ENCODE measurements at places on chromosomes 13 and 19. TPM values are rescaled to one million over a fixed set of nuclear protein-coding genes. Genes with fewer than 3 reads are reported as not detected.
A peak's percentile ranks its signal among the peaks of the same experiment; 100 is the strongest.

Gene SKA3
- total RNA-seq = 16.2 TPM

Gene OSCAR
- not detected for total RNA-seq

Gene SYNGR4
- not detected for total RNA-seq

Gene ZNF587B
- 24.9 TPM for total RNA-seq

Gene CGB1
- total RNA-seq = not detected

Gene CLIP3
- total RNA-seq = 16.2 TPM

Gene MYO16
- total RNA-seq = 2.3 TPM

Gene TTYH1
- 144 TPM for total RNA-seq

- DNase-seq = no peak
- H3K27ac ChIP-seq = no peak overlapping the region
- H3K27me3 ChIP-seq = no peaks in the 10 kb centered on the region
- H3K4me3 ChIP-seq = no peak overlapping the region
Measured at GRCh38 chr13:91546900-91547299, 148.5 kb downstream of the GPC5 start.

GRCh38 chr13:58933475-58933874 is 1230.3 kb downstream of the DIAPH3 start:
- H3K4me1 ChIP-seq = no peaks in the 10 kb centered on the region
- DNase-seq = no peak
- no peak overlapping the region for H3K27ac ChIP-seq
- H3K36me3 ChIP-seq = no peaks in the 10 kb centered on the region
- H3K27me3 ChIP-seq = no peaks in the 10 kb centered on the region

DNA sequence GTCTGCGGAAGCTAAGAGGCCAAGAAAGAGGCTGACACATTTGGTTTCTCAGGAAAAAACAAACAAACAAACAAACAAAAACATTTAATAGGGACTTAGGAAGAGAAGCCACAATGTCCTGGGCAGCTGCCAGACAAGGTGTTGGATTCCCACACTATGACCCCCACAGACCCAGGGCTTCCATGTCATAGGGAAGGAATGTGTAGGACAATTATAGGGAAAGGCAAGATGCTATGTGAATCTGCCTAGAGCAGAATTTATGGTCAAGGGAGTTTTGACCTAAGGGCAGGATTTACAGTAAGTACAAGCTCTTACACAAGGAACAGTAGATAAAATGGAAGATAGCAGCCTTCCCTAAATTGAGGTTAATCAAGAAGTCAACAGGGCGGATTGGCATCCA is 9.1 kb upstream of the CDADC1 start:
- no peaks in the 10 kb centered on the region for H3K27me3 ChIP-seq
- H3K36me3 ChIP-seq = no peaks in the 10 kb centered on the region
- H3K4me1 ChIP-seq = peaks cover 4% of the 10 kb centered on the region
- no peak overlapping the region for H3K27ac ChIP-seq

DNA sequence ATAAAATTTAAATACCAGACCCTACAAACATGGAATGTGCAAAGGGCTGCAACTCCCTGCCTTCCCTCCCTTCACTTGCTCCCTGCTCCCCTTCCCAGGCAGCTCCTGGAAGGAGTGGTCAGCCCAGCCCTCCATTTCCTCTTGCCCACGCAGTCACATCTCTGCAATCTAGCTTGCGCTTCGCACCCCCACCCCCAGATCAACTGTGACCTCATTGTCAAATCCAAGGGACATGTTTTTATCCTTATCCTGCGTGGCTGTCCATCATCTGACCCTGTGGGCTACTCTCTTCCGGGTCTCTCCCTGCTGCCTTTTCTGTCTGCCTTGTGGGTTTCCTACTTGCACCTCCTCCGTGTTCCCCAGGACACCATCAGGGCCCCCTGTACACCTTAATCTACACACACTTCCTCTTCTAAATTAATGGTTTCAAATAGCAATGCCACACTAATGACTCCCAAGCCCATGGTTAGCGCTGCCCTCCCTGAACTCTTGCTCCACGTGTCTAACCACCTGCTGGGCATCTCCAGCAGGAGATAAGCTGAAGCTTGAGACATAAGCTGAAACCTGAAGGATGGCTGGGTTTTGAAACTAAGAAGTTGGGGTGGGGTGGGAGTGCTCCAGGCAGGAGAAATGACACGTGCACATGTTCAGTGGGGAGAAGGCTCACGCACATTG is 118.3 kb downstream of the USP12 start:
- H3K4me1 ChIP-seq = peaks cover 6% of the 10 kb centered on the region
- no peak for DNase-seq
- H3K27me3 ChIP-seq = no peaks in the 10 kb centered on the region
- H3K36me3 ChIP-seq = no peaks in the 10 kb centered on the region

DNA sequence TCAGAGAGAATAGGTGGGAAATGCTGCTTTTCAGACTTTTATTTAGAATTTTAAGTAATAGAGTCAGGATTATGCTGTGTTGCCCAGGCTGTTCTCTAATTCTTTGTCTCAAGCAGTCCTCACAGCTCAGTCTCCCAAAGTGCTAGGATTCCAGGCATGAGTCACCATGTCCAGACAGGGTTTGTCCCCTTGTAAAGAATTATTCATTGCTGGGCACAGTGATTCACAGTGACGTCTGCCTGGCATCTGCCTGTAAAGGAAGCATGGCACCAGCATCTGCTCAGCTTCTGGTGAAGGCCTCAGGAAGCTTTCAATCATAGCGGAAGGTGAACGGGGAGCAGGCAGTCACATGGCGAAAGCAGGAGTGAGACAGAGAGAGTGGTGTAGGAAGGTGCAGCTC is 17.7 kb downstream of the ZNF763 start:
- H3K4me1 ChIP-seq = peaks cover under 1% of the 10 kb centered on the region
- peaks cover 34% of the 10 kb centered on the region for H3K36me3 ChIP-seq
- no peaks in the 10 kb centered on the region for H3K27me3 ChIP-seq
- no peak for DNase-seq
- no peak overlapping the region for H3K27ac ChIP-seq
- no peak overlapping the region for H3K4me3 ChIP-seq

DNA sequence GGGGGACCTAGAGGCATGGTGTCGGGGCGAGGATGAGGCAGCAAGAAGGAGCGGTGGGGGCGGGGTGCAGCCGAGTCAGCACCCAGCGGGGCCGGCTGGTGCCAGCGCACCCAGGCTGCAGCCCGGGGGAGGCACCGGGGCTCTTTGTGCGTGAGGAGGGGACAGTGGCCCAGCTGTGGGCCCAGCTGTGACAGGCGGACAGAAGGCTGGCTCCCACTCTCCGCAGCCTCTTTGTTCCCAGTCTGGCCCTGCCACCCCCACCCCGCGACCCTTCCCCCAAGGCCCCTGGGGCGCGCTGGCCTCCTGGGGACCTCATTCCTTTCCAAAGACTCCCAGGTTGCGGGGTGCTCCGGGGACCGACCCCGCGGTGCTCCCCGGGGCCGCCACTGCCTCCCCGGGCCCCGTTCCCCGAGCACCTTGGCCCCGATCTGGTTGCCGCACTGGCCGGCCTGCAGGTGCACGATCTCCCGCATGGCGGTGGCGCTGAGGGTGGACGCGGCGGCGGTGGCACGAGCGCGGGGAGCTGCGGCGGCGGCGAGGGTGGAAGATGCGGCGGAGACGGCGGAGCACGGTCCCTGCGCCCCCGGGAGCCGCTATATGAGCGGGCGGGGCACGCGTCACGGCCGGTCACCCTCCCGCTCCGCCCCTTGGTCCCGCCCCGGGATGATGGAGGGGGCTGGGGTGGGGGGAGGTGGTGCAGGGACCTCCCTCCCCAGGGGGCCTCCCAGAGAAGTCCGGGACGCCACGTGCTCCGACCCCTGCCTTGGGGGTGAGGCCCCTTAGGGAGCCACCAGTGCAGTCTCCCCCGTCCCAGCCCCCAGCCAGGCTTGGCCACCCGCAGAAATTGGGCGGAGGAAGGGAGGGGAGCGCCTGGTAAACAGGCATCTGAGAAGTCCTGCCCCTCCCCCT is at the start of gene TUBB4A:
TUBB4A (minus strand) TSS at position 570 of the 909 bp plus-strand sequence; CDS start at position 473, 97 bp downstream.
- peak; percentile 39 for DNase-seq
- H3K27ac ChIP-seq = peak within 1 kb of the TSS; percentile 81
- peaks cover 5% of the 10 kb centered on the region for H3K4me1 ChIP-seq
- peaks cover 3% of the 10 kb centered on the region for H3K27me3 ChIP-seq
- H3K36me3 ChIP-seq = peaks cover 11% of the 10 kb centered on the region

DNA sequence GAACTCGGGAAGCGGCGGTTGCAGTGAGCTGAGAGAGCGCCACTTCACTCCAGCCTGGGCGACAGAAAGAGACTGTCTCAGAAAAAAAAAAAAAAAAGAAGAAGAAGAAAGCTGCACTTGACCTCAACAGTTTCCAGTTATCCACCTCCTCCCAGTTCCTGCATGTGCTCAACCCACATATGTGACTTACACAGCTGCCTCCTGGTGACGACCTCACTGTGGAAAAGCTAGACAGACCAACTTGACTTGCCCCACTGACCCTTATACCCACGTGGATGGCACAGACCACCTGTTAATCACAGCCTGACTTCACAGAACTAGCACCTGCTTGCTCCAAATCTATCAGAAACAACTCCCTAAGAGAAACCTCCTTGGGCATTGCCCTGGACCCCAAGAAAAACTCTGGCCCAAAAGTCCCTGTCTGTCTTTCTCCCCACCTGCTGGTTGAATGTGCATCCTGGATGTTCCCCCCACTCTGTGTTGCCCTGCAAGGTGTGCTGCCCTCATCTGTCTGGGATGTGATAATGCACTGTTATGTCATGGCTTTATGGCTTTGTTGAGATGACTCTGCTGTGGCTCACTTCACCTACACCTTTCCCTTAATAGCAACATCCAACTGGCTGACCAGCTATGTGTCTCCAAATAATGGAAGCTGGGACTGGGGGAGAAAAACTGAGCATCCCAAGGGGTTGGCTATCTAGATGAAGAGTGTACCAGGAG is 2.8 kb downstream of the ZNF20 start:
- peak overlapping the region; percentile 55 for H3K4me3 ChIP-seq
- H3K36me3 ChIP-seq = peaks cover 73% of the 10 kb centered on the region
- peaks cover 18% of the 10 kb centered on the region for H3K4me1 ChIP-seq
- peak overlapping the region; percentile 95 for H3K27ac ChIP-seq
- H3K27me3 ChIP-seq = no peaks in the 10 kb centered on the region

DNA sequence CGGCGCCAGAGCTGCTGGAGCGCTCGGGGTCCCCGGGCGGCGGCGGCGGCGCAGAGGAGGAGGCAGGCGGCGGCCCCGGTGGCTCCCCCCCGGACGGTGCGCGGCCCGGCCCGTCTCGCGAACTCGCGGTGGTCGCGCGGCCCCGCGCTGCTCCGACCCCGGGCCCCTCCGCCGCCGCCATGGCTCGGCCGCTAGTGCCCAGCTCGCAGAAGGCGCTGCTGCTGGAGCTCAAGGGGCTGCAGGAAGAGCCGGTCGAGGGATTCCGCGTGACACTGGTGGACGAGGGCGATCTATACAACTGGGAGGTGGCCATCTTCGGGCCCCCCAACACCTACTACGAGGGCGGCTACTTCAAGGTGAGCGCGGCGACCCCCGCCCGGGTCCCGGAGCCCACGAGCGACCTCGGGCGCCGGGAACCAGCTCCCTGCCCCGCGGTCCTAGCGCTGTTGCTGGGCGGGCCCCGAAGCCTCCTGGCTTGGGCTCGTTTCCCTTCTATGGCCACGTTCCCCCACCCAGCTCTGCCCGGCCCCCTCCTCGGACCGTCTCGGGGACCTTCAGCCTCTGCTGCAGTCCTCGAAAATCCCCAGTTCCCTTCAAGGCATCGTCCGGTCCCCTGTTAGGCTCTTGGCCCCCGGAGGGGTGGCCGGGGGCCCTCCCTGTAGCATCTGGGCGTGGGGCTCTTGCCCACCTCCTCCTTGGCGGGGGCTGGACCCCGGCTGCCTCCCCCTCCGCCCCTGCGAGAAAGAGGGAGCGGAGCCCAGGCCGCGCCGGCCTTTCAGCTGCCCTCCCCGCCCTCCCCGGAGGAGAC is at the start of gene CDC34:
CDC34 (plus strand) TSS at position 8 of the 808 bp plus-strand sequence; CDS start at position 180, 172 bp downstream.
- no peak for DNase-seq
- H3K36me3 ChIP-seq = no peaks in the 10 kb centered on the region

DNA sequence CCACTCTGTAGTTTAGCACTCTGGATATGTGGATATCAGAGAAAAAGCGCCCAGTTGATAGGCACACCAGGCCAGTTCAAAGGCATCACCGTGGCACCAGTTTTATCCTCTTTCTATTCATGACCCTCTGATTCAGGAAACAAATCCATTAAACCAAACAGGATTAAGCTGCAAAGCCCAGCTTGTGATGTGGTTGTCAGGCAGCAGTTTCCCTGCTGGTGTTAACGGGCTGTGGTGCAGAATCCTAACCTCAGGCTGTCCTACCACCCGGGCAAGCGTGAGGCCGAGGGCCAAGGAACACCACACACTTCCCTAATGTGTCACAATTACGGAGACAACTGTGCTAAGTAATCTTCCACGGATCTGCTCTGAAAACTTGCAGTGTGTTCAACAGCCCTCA is 209.1 kb downstream of the OLFM4 start:
- H3K27ac ChIP-seq = no peak overlapping the region
- H3K27me3 ChIP-seq = peaks cover 43% of the 10 kb centered on the region
- H3K4me3 ChIP-seq = no peak overlapping the region
- H3K36me3 ChIP-seq = no peaks in the 10 kb centered on the region
- peaks cover 3% of the 10 kb centered on the region for H3K4me1 ChIP-seq

DNA sequence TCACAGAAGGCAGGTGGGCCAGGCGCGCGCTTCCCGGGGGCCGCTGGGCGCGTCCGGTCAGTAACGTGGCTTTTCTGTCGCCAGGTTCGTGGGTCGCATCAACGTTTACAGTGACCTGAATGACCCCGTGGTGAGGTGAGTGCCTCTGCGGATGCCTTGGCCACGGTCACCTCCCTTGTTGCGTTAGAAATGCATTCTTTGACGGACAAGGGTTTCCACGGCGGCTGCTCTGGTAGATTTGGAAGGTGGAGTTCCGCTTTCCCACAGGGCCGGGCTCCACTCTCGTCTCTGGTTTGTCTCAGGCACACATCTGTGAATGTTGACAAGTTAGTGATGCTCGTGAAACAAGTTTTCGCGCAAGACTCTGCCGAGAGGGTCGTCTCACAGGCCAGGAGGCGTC is 130.0 kb downstream of the ATP11A start:
- no peaks in the 10 kb centered on the region for H3K27me3 ChIP-seq
- H3K4me1 ChIP-seq = peaks cover 5% of the 10 kb centered on the region
- DNase-seq = no peak
- H3K36me3 ChIP-seq = peaks cover 50% of the 10 kb centered on the region

DNA sequence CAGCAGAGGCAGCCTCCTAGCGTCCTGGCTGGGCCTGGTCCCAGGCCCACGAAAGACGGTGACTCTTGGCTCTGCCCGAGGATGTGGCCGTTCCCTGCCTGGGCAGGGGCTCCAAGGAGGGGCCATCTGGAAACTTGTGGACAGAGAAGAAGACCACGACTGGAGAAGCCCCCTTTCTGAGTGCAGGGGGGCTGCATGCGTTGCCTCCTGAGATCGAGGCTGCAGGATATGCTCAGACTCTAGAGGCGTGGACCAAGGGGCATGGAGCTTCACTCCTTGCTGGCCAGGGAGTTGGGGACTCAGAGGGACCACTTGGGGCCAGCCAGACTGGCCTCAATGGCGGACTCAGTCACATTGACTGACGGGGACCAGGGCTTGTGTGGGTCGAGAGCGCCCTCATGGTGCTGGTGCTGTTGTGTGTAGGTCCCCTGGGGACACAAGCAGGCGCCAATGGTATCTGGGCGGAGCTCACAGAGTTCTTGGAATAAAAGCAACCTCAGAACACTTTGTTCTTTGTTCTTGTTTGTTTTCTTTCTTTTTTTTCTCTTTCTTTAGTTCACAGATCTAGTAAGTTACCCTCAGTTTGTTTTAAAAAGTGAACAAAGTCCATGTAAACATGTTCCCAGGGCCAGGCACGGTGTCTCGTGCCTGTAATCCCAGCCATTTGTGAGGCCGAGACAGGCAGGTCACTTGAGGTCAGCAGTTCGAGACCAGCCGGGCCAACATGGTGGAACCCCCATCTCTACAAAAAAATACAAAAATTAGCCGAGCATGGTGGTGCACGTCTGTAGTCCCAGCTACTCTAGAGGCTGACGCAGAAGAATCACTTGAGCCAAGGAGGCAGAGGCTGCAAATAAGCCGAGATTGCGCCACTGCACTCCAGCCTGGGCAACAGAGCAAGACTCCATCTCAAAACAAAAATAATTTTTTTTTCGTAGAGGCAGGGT is 10.2 kb downstream of the ANGPTL4 start:
- H3K36me3 ChIP-seq = peaks cover 13% of the 10 kb centered on the region
- H3K4me1 ChIP-seq = no peaks in the 10 kb centered on the region
- DNase-seq = no peak
- H3K27ac ChIP-seq = no peak overlapping the region
- H3K4me3 ChIP-seq = no peak overlapping the region
- H3K27me3 ChIP-seq = no peaks in the 10 kb centered on the region
